ENCODE measurements at places on chromosomes 12 and 14.

DNA sequence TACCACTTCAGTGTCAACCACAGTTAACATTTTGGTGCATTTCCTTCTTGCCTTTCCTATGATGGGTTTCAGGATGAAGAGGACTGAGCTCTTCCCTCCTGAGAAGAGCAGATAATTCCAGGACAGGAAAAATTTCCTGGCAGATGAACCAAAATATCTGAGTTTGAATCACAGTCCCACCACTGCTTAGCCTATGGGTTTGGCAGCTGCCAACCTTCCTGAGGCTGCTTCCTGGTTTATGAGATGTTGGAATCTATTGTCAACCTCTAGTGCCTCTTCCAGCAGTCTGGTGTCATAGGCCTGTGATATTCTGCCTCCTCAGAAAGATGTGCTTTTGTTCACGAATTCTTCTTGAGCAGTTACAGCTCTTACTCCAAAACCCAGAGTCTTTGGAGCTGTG is 197.4 kb upstream of the FRMD6 start:
- DNase-seq, result no peak

- no peak for DNase-seq
Measured at GRCh38 chr14:28761438-28762291, 4.9 kb upstream of the FOXG1 start.

- DNase-seq, result no peak
Measured at GRCh38 chr12:3259973-3260372, 182.8 kb downstream of the TSPAN9 start.

DNA sequence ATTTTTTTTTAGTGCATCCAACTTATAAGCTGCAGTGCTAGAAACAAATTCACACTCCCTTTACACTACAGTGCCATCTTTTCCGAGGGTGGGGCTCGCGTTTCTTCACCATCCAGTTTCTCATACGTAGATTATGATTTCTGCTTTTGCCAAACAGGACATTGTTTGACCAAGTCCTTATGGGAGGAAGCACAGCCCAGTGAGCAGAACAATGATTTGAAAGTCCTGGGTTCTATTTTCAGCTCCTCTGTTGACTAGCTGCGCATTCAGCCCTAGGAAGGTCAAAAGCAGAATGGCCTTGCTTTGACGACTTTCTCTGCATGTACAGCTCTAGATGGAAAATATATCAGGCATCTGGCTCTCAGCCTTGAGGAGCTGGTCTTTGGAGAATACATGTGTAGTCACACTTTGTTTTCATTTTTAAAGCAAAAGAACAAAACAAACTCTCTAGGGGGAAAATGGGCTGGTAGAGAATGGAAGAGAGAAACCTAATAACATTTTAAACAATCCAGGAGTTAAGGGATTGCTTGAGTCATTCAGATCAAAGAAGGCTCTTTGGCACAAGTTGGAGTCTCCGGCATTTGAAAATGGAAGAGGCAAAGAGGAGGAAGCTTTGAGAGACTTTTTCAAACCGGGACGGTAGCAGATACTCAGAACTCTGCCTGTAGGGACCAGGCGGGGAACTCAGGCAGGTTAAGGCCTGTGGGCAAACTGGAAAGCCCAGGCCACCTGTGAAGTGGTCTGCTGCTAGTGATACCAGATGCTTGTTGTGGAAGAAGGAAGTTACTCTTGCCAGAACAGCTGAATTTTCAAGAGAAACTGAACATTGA is 257.3 kb upstream of the PLEKHG7 start:
- no peak for DNase-seq

- no peak for DNase-seq
Measured at GRCh38 chr14:61615743-61616523, 79.4 kb upstream of the HIF1A start.

- no peak for DNase-seq
Measured at GRCh38 chr12:63955831-63956666, 111.5 kb downstream of the SRGAP1 start.

DNA sequence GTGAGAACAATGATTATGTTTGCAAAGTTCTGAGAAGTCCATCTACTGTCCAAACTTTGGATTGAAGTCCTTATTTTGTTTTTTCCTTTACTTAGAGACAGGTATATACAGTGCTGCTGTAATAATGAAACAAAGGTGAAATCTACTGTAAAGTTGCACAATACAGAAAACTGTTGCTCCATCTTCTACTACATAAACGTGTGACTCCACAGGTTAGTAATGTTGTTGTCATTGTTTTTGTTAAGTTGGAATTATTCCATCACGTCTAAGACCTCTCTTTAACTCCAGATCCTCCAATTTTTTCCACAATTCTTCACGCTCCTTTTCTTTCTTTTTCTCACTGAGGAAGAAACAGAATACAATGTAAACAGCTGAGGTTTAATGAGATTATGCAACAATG is 57.0 kb upstream of the GPHB5 start:
- DNase-seq, result no peak

- DNase-seq, result peak; percentile 24
Measured at GRCh38 chr14:61894452-61895077, 132.3 kb downstream of the SNAPC1 start.

DNA sequence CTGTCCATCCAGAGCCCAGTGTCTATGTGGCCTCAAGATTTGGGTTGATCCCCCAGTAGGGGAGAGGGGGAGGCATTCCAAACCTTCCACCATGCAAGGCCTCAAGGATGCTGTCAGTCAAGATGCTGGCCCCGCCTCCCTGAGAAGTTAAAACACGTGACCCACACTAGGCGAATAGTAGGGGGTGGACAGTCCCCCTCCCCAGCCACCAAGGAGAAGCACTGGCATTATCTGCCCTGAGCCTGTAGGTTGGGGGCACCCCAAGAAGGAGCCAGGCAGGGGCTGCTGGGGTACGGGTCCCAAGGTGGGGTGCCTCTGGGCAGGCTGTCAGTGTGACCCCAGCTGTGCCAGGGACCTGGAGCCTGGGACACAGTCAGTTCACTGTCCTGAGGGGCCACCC is 2.3 kb downstream of the SLC25A29 start:
- DNase-seq, result no peak

DNA sequence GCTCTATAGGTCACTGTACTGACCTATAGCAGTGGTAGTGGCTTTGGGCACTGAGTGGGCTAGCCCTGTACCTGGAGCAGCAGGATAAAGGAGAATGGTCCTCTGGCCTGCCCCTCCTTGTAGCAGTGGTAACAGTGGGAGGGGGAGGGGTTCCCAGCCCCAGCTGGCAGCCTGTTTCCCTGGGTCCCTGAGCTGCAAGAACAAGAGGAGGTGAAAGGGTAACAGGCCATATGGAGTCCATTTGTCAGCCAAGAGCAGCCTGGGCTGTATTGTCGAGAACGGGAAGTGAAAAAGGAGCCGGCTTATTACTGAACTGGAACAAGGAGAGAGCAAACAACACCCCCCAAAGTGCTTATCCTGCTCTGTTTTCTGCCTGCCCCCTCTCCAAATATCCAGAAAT is 73.8 kb upstream of the SRSF5 start:
- no peak for DNase-seq

- DNase-seq, result no peak
Measured at GRCh38 chr14:77143071-77143470, 1.5 kb upstream of the ZDHHC22 start.

DNA sequence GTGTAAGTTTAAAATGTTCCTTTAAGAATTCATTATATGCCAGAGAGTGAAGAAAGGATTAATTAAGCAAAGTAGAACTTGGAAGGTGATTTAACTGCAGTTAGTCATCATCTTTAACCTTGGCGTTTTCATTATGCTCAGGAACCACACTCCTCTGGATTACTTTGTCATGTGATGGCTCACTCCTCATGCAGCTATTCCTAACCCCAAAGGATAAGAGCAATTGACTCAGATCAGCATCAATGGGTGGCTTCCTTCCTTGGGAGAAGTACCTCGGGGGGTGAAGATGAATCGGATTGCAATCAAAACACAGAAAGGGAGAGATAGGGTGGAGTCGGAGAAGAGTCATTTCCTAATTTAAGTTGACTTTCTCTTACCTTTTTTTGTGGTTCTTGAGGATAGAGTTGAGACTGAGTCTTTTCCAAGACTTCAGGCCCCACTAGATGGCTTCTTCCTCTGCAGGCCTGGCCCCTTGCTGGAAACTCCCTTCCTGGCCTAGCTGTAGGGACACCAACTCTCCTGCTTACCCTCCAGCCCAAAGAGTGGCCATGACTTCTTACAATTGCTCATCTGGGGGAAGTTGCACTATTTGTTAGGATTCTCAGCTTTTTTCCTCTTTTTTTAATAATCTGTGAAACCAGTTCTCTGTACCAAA is 238.6 kb upstream of the DDHD1 start:
- no peak for DNase-seq

DNA sequence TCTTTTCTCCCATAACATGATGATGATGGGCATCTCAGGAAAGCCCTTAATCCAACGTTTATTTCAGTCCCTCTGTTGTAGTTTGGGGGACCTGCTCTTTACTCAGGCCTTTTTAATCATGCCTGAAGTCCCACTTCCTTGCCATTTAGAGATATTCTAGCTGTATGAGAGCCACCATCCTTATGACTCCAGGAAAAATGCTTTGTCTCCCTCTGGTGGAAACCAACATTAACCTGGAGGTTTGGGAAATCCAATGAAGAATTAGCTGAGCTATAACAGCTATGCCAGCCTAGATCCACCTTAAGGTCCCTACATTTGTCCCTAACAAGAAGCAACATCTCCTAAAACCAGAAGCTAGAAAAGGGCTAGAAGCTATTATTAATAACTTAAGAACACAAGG is 1399.1 kb downstream of the LRFN5 start:
- no peak for DNase-seq

DNA sequence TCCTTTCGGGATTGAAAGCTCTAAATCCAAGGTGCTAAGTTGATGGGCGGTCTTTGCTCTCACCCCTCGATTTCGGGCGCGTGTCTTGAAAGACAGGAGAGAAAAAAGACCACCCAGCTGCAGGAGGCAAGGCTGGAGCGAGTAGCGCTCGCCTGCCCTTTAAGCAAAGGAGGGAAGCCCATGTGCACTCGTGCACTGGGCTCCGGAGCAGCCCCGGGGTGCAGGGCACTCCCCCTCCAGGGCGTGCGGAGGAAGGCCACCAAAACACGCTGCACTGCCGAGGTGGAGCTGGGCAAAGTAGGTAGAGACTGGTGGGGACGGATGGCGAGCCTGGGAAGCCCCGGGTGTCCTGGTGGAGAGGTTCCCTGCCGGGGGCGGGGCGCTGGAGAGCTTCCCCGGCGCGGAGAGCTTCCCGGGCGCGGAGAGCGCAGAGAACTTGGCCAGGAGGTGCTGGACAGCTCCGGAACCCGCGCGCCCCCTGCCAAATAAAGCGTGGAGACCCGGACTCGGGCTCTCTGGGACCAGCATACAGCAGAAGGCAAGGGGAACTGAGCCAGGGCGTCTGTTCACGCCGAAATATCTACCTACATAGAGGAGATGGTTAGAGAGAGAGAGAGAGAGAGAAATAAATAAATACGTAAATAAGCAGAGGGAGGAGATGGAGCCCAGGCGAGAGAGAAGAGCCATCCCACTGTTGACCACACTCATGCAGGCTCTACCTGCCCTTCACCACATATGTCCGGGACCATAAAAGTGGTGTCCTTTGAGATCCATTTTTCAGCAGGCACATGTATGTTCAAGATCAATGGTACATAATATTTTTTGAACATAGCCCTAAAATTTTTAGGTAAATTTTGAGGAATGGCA is 662 bp upstream of the NELL2 start:
- DNase-seq, result no peak
